BJ (cell line): ENCODE measurements at places on chromosomes 2 and 18.

- no peak for DNase-seq
These were observed 69.0 kb upstream of the C2orf15 start for GRCh38 chr2:99072551-99072950.

DNA sequence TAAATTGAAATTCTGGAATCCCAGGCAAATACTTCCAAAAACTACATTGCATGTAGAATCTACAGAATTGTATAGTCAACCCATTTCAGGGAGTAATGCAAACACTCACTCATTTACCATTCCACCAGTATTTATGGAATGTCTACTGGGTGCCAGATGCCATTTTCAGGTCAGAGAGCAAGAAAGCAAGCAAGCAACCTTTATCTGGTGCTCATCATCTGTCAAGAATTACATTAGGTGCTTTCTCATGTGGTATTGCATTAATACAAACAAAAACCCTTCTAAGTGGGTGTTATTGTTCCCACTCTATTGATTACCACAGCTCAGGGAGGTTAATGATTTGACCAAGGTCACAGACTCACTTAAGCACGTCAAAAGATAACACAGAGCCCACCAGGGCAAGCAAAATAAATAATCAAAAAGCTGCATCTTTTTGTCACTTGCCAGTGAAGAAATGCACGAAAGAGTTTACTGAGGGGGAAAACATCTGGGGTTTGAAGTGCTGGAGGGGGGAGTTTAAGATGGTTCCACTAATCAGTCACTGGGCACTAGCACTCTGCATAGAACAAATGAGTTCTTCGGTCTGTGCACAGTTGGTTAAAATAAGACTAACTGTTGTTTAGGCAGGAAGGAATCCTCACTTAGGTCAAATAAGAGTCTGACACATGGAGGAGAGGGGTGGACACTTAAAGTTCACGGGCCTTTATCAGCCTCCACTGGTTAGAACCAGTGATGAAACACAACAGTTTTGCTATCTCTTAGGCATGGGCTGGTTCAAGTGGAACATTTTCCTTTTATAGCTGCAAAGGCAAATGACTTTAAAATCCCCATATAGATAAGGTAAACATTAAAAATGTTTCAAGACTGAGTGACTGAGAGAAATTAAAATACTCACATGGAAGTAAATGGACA lies 208.8 kb downstream of the CDH2 start:
- DNase-seq = no peak

DNA sequence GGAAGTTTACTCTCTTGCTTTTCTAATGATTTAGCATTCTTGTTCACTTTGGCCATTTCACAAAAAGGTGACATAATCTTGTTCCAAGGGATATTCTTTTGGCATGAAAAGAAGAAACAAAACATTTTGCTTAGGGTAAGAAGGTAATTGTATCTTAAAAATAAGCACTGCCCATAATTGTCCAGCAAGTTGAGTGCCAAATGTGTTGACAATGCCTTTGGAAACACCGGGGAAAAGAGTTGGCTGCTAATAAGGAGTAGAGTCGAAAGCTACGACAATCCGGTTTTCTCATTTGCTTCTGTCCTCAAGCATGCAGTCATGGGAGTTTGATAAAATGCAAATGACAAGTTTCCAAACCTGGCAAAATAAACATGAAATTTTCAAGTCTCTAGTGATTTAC lies 27.3 kb downstream of the ITGAV start:
- no peak for DNase-seq

DNA sequence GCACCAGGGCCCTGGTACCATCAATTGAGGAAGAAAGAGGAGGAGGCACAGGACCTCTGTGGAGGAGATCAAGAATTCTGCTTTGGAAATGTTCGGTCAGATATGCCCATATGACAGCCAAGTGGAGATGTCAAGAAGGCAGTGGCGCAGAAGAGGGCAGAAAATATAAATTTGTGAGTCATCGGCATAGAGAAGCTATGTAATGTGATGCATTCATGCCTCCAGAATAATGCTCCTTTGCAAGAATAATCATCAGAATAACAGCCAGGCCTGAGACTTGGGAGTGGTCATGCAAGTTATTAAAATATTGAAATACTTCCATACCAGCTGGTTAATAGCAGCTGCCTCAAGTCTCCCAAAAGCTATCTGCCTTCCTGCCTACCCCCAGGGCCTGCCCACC lies 32.1 kb upstream of the SCG2 start:
- DNase-seq = no peak
